Inflammatory macrophage treated with lipopolysaccharide for 4 hours (primary cell): ENCODE measurements at places on chromosomes 1 and 21.

GRCh38 chr21:35479529-35479928, 430.4 kb upstream of the RUNX1 start:
- DNase-seq, result peak; percentile 13

GRCh38 chr1:231075497-231075896, 35.4 kb upstream of the FAM89A start:
- no peak for DNase-seq

DNA sequence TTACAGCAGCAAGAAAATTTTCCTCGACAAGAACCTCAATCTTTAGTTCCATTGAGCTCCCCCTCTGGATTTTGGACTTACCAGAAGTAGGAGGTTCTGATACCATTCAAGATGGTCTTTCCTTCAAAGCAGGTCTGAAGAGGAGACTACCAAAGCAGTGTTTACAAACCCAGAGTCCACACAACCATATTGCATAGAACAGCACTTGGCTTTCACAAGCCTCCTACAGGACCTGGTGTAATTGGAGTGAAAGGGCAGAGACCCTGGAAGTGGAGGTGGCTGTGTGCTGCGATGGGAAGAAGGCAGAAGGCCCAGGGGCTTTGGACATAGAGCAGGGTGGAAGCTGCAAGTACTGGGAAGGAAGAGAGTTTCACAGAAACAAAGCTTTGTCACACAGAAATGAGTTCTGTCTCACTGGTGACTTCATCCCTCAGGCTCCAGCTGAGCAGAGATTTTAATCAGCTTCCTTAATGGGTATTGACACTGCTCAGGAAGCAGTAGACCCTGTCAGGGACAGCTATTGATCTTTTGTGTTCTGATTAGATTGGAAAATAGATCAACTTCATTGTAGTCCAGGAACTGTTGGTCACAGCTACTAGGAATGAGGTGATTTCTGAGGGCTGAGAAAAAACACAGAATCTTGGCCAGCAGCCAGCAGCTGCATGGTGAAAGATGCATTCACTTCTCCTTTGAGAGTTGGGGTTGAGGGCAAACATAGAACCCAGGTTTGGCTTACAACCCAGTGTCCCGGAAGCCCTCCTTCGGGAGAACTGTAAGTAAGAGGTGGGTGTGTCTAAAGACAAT, 124.0 kb downstream of the SYT2 start:
- peak; percentile 55 for DNase-seq

- peak; percentile 71 for DNase-seq
Measured at GRCh38 chr1:212922016-212922415, 28.3 kb upstream of the VASH2 start.

DNA sequence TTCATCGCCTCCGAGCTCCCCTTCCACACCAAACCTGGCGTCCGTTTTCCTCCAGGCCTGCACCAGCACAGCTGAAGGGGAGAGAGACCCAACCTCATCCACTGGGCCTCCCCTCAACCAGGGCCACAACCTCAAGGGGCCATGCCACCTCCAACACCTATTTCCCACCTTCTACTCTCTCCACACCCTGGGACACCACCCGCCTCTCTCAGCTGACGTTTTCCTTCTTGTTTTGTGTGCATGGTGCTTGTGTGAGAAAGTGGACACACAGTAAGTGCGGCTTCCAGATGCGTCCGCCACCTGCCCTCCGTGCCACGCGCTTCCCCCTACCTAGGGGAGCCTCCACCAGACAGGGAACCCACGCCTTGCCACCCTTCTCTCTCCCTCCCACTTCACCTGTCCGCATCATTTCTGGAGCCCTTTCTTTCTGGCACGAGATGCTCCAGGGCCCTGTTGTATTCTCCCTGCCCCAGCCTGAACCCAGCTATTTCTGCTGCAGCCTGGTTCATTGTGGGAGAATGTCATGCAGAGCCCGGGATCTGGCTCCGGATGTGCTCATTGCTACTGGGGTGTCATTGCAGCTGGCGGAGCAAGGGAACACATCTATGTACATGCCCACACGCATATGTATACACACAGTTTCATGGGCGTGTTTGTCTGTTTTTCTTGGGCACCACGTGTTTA, 1.3 kb upstream of the GNB1 start:
- no peak for DNase-seq

GRCh38 chr1:29439615-29440014, 203.3 kb downstream of the PTPRU start:
- DNase-seq, result no peak

DNA sequence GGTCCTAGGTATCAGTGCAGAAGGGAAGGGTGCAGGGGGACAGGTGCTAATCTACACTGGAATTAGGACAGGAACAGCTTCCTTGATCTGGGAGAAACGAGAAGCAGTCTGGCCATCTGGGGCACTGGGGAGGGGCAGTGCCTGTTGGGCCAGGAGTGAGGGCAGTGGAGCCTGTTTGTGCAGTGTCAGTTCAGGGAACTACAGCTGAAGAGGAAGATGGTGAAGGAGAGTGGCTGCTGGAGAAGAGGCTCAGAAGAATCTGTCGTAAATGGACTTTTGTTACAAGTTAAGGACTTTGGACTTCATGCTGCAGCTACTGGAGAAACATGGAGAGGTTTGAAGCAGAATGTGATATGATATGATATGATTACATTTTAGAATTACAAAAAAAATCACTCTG, 3.2 kb upstream of the TNFSF4 start:
- DNase-seq, result no peak

GRCh38 chr1:236058141-236058934, 6.6 kb downstream of the NID1 start:
- DNase-seq, result no peak

- DNase-seq, result no peak
Measured at GRCh38 chr21:28615276-28615675, 377.4 kb downstream of the LTN1 start.

GRCh38 chr1:185699874-185700273, 34.3 kb upstream of the HMCN1 start:
- DNase-seq, result no peak

DNA sequence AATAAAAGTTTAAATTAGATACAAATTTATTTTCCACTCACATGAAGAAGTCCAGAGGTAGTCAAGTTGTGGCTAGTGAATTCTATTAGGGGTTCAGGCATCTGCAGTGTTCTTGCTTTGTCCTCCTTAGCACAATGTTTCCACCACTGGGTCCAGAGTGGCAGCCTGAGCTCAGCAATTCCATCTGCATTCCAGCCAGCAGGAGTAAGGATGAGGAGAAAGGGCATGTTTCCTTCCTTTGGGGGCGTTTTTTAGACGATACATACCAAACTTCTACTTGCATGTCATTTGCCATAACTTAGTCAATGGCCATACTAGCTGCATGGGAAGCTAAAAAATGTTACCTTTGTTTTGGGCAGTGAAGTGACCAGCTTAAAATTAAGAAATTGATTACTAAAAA, 98.5 kb upstream of the VANGL1 start:
- no peak for DNase-seq

DNA sequence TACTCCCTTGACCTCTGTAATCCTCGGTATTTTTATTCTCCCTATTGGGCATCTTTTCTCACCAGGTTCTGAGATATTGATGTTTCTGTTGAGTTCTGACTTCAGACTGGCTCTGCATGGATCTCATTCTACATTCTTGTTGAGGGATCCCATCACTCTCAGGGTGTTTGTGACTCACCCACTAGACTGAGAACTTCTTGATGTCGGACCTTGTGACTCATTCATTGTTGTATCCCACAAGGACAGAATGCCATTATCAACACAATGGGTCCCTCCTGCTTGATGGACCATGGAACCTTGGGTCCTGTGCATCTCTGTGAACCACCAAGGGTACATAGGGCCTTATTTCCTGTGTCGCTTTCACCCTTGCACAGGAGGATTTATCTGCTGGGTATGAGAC, 174.1 kb downstream of the PBX1 start:
- no peak for DNase-seq

GRCh38 chr1:147084273-147085096, 87.8 kb downstream of the PRKAB2 start:
- peak; percentile 83 for DNase-seq

- no peak for DNase-seq
Measured at GRCh38 chr1:38092256-38092655, 45.7 kb upstream of the POU3F1 start.

DNA sequence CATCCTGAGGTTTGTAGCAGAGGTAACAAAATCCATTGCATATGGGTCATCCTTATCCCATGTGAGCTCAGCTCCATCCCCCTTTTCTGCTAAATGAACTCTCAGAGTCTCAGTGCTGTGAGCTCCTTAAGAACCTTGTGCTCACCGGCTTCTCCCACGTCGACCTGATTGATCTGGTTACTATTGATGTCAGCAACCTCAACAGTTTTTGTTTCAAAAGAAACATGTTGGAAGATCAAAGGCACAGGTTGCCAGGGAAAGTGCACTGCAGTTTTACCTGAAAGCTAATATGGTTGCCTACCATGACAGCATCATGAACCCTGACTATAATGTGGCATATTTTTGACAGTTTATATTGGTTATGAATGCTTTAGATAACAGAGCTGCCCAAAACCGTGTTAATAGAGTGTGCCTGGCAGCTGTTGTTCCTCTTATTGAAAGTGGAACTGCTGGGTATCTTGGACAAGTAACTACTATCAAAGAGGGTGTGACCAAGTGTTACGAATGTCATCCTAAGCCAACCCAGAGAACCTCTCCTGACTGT, 131.4 kb downstream of the HS2ST1 start:
- DNase-seq, result no peak

GRCh38 chr1:25990702-25991395, 7.0 kb downstream of the PAFAH2 start:
- no peak for DNase-seq

DNA sequence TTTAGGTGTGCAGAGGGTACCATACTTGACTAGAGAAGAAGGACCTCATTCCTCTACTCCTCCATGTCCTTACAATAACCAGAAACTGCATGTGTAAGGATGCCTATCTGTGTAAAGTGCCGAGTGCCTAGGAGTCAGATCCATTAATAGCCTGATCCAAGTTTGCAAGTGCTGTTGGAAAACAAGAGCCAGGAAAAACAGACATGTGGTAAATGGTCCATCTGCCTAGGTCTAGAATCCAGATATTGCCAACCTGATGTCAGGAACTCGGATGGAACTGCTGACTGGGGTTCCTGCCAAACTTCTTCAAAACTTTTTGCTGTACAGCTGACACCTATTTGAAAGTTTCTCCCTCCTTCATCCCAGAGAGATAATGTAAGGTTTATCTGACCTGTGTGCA, 239.4 kb upstream of the CAMK1G start:
- DNase-seq, result no peak

GRCh38 chr1:24967962-24968361, 37.9 kb upstream of the RUNX3 start:
- no peak for DNase-seq

DNA sequence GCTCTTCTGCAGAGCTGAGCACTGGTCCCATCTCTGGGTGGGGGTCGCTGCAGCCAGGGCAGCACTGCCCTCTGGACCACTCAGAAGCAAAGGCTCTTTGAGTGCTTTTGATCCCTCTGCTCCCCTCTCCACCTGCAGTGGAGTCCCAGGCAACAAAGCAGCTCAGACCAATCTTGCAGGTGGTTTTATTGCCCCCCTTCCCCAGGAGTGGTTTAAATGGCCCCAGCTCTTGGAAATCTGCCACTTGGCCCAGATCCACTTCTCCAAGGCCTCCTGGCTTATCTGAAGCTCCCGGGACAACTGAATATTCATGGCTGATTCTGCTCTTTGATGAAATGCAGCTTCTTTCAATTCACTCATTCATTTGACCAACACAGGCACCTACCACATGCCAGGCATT, 2.7 kb downstream of the STUM start:
- no peak for DNase-seq

DNA sequence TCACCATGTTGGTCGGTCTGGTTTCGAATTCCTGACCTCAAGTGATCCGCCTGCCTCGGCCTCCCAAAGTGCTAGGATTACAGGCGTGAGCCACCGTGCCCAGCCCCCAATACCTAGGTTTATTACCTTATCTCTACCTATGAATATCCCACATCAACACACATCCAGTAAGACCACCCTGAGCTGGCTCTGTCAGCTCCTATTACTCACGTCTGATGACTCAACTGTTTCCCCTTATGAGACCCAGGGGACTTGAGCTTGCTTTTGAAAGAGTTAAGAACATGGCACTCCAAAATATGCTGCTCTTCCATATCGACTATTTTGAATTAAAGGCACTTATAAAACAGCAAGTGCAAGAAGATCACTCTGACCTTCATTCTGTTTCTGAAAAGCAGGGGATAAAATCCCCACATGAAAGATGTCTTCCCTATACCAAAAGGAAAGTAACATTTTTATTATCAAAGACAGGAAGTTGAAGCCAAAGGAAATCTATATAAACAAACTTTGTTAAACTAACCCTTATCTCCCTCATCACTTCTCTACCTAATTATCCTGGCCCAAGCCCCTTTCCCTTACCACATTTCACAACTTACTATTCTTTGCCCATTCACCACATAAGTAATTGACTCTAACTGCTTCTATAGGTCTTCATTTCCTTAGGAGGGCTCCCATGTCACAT, 41.3 kb upstream of the OSBPL9 start:
- DNase-seq, result peak; percentile 24

- no peak for DNase-seq
Measured at GRCh38 chr1:215393476-215393875, 173.6 kb upstream of the KCTD3 start.

- DNase-seq, result no peak
Measured at GRCh38 chr1:238384381-238384780, 493.7 kb upstream of the ZP4 start.

GRCh38 chr1:153353226-153353947, 4.3 kb upstream of the S100A9 start:
- no peak for DNase-seq

DNA sequence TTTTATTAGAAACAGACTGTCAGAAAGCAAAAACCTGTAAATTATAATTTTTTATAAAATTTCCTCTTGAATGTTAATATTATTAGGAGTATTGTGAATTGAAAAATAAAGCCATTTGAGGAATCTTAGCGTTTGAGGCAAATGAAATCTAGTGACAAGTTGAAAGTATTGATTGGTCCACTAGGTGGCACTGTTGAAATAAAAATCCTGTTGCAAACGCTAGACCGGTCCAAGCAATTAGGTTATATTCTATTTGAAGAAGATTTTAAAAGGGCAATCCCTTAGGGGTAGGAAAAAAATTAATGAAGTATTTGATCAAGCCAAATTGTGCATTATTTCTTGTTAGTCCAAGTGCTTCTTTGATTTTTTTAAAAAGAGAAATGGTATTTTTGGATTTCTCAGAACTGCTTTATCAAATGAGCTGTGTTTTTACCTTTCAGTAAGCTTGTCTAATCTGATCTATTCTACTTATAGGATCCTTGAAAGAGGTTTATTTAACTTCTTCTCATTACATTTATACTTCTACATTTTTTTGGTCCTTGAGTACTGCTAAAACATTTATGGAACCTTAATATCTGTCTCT, 57.7 kb downstream of the ATG4C start:
- peak; percentile 61 for DNase-seq

- peak; percentile 1 for DNase-seq
Measured at GRCh38 chr1:34983700-34984355, 1.3 kb downstream of the TMEM35B start.

GRCh38 chr1:63863145-63863544, 89.3 kb downstream of the ROR1 start:
- DNase-seq, result no peak

- peak; percentile 36 for DNase-seq
Measured at GRCh38 chr1:23167353-23168078, 1.1 kb downstream of the LUZP1 start.
